D341Med (cell line): ENCODE measurements at places on chromosomes 2 and 18.

DNA sequence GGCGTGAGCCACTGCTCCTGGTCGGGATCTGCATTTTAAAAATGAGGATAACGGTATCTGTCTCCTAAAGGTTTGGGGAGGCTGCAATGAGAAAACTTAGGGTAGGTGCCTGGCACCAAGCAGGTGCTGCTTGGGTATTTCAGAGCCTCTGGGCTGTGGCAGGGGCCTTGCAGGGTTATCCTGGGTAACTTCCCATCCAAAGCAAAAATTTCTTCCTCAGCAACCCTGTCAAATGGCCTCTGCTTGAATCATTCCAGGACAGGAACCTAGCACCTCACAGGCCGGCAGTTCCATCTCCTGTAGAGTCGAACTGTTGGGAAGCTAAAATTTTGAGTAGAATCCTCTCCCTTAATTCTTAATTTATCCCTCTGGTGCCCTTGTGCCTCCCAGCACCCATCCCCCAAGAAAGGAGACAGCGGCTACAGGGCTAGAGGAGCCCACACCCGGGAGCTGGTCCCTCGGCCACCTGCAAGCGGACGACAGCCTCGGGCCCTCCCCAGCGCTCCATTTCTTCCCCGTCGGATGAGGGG lies 868 bp downstream of the CGREF1 start:
- no peak for DNase-seq

DNA sequence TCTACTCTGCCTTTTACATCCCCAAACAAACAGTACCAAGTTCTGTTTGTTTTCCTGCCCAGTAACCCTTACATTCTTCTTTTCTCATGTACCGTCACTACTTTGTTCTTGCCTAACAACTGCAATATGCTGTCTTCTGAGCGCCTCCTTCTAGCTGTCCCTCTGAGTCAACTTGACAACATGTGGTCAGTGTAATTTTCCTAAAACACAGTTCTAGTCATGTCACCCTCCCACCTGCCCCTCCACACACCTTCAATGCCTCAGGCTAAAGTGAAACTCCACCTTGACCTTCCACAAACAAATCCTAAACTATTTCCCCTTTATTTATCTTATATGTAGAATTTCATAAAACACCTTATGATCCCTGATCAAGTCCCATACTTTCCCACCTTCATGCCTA lies 124.6 kb upstream of the CD302 start:
- no peak for DNase-seq

- DNase-seq: no peak
Measured at GRCh38 chr18:3380384-3380961, 69.5 kb upstream of the TGIF1 start.

DNA sequence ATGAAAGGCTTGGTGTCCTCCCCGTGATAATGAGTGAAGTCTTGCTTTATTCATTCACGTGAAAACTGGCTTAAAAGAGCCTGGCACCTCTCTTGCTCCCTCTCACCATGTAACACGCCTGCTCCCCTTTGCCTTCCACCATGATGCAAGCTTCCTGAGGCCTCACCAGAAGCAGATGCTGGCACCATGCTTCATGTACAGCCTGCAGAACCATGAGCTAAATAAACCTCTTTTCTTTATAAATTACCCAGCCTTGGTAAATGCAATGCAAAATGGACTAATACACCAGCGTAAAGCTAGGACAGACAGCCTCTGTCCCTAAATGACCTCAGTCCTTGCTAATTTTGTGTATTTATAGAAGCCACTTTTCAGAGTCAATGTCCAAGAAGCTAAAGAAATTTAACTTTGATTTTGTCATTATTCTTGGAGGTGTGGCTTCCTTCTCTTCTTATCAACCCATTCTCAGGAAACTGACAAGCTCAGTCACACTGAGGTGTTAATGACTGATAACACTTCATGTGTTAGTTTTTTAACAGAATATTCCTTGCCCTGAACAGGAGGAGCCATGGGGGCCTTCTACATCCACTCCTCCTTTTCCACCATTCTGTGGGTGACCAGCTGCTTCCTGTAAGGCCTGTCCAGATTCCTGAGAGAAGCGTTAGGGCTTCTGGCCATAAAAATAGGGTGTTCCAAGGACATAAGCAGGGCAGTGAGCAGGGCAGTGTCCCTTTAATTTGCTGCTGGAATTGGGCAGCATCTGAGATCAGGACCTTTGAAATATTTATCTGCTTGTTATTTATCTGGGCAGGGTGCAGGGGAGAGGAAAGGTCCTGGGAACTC lies 38.0 kb upstream of the EPAS1 start:
- no peak for DNase-seq

- no peak for DNase-seq
Measured at GRCh38 chr2:113716291-113716690, 40.2 kb downstream of the SLC35F5 start.

- DNase-seq: no peak
Measured at GRCh38 chr2:37645362-37645761, 26.1 kb downstream of the CDC42EP3 start.

GRCh38 chr2:9777081-9777480 lies 66.2 kb upstream of the TAF1B start:
- no peak for DNase-seq

DNA sequence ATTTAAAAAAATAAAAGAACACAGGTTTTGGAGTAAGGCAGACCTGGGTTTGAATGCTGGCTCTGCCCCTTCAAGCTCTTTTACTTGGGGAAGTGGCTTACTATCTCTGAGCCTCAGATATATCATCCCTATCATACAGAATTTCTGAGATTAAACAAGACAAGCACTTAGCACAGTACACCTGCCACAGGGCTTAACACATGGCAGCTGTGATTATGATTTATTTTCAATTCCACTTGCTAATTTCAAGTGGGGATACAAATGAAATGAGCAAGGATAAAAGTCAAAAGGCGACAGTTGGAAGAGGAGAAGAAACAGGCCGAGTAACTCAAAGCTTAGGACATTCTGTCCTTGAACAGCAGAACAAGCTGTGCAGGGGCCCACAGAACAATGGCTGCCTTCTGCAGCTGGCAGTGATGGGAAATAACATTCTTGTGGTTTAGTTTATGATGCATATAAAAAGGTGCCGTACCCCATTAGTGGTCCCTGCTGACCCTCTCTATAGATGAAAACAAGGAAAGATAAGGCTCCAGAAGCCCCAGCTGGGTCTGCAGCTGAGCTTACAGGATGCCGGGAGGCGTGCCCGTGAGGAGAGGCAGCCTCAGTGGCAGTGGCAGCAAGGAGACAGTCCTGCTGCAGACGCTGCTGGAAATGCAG lies 45.3 kb downstream of the KIF3C start:
- no peak for DNase-seq

DNA sequence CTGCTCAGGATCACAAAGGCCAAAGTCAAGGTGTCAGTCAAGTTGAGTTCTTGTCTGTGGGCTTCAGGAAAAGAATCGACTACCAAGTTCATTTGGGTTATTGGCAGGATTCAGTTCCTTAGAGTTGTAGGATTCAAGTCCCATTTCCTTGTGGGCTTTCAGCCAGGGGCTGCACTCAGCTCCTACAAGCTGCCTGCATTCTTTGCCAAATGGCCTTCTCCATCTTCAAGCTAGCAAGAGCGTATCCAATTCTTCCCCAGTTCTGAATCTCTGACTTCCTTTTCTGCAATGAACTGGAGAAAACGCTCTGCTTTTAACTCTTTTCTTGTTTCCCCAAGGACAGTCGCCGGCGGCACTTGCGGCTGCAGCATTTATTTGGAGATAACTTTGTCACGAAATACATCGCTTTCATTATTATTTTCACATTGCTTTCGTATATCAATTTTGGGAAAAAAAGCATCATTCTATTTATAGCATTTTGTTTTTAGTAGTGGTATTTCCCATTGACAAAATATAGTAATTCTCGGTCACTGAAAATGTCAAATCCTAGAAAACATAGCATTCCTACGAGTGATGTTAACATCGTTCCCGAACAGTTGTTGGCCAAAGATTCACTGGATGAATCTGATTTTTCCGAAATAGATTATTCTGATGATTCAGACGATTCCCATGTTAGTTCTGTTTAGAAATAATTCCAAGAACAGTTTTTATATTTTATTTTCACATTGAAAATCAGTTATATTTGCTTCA lies 59.6 kb upstream of the SERPINE2 start:
- DNase-seq: no peak

GRCh38 chr2:145919477-145919876 lies 1399.6 kb upstream of the ZEB2 start:
- DNase-seq: no peak

DNA sequence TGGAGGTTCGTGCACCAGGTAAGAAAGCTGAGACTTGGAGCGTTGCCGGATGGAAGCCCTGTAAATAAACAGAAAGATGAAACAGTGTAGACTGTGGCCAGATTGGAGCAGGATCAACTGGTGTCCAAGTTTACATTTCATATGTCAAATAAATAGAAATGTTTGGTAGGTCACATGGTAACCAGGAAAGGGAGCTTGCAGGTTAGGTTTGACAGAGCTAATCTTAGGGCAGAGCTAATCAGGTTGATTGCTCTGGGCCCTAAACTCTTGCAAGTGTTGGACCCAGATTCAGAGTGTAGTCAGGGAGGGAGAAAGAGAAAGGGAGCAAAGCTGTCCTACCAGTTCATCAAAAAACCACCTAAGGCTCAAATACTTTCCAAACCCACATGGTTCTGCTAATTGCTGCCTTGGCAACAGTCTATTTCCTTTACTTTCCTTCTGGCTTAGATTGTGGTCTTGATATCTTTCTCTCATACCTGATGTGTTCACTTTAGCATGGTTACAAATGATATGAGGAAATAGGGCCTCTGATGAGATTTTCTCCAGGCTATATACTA lies 63.2 kb downstream of the G6PC2 start:
- DNase-seq: no peak

- DNase-seq: no peak
Measured at GRCh38 chr2:27734305-27734704, 37.2 kb upstream of the MRPL33 start.

DNA sequence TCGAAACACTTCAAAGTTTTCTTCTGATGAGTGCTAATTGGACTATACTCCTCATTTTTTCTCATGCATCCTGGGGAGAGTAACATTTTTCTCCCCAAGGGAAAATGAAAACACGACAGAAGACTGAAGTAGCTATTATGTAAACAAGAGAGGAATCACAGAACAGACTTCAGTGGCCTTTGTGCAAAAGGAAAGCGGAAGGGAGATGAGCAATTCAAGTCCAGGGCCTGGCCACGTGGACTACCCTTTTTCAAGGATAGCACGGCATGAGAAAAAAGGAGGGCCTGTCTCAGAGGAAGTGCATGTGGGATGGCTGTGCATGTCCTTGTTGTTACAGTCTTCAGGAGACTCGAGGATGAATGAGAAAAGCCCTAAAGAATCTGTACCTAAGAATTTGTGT lies 43.8 kb upstream of the KCNE4 start:
- no peak for DNase-seq

GRCh38 chr18:21389283-21389682 lies 147.3 kb downstream of the GREB1L start:
- no peak for DNase-seq

GRCh38 chr18:78596794-78597345 lies 382.7 kb upstream of the SALL3 start:
- no peak for DNase-seq
